ENCODE measurements at places on chromosomes 3 and 15. TPM values are rescaled to one million over a fixed set of nuclear protein-coding genes. Genes with fewer than 3 reads are reported as not detected.

GRCh38 chr15:43244092-43244491 is 22.6 kb downstream of the TGM5 start:
- no peaks in the 10 kb centered on the region for H3K27me3 ChIP-seq
- no peak for DNase-seq
- H3K27ac ChIP-seq: no peak overlapping the region
- no peaks in the 10 kb centered on the region for H3K36me3 ChIP-seq
- H3K4me1 ChIP-seq: no peaks in the 10 kb centered on the region

GRCh38 chr3:196987022-196987421 is 18.4 kb upstream of the PIGZ start:
- no peak overlapping the region for H3K4me3 ChIP-seq
- no peaks in the 10 kb centered on the region for H3K4me1 ChIP-seq
- H3K27ac ChIP-seq: no peak overlapping the region
- DNase-seq: peak; percentile 32
- H3K36me3 ChIP-seq: no peaks in the 10 kb centered on the region
- no peaks in the 10 kb centered on the region for H3K27me3 ChIP-seq

The P4HTM gene
- total RNA-seq: 36.6 TPM

- H3K27ac ChIP-seq: no peak overlapping the region
- no peak overlapping the region for H3K4me3 ChIP-seq
- DNase-seq: no peak
- no peaks in the 10 kb centered on the region for H3K27me3 ChIP-seq
- H3K36me3 ChIP-seq: peaks cover 5% of the 10 kb centered on the region
Observed at GRCh38 chr15:90617668-90618097, 88.0 kb downstream of the CRTC3 start.

- no peak for DNase-seq
- H3K27ac ChIP-seq: no peak overlapping the region
- no peak overlapping the region for H3K4me3 ChIP-seq
- H3K4me1 ChIP-seq: no peaks in the 10 kb centered on the region
- no peaks in the 10 kb centered on the region for H3K27me3 ChIP-seq
- H3K36me3 ChIP-seq: no peaks in the 10 kb centered on the region
Observed at GRCh38 chr15:91599261-91599660, 254.2 kb upstream of the SLCO3A1 start.

The TMEM44 gene
- total RNA-seq: 31.5 TPM

- H3K36me3 ChIP-seq: peaks cover 1% of the 10 kb centered on the region
- no peaks in the 10 kb centered on the region for H3K27me3 ChIP-seq
- H3K4me3 ChIP-seq: no peak overlapping the region
- no peak overlapping the region for H3K27ac ChIP-seq
Observed at GRCh38 chr3:138569090-138569489, 25.0 kb downstream of the CEP70 start.

DNA sequence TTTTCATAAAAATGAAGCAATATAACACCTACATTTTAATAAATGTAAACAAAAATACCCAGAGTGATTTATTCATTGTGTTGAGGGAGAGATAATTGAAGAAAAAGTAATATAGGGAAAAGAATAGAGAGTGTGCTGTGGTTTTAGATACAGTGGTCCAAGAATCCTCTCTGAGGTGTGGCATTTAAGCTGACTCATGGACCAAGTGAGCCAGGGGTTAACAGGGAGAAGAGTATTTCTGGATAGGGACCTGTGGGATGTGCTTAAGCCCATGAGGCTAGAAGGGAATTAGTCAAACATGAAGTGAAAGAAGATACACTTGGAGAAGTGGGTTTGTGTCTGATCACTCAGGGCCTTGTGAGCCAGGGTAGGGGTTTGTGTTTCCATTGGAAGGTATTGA is 680.7 kb upstream of the GRM7 start:
- no peaks in the 10 kb centered on the region for H3K27me3 ChIP-seq
- no peak for DNase-seq
- no peak overlapping the region for H3K27ac ChIP-seq
- H3K4me1 ChIP-seq: no peaks in the 10 kb centered on the region
- no peaks in the 10 kb centered on the region for H3K36me3 ChIP-seq

- H3K4me3 ChIP-seq: no peak overlapping the region
- H3K27me3 ChIP-seq: no peaks in the 10 kb centered on the region
- no peak for DNase-seq
- no peaks in the 10 kb centered on the region for H3K36me3 ChIP-seq
- H3K27ac ChIP-seq: no peak overlapping the region
Observed at GRCh38 chr3:195899701-195900435, 8.5 kb downstream of the TNK2 start.

GRCh38 chr3:151436675-151437446 is 24.0 kb downstream of the IGSF10 start:
- no peaks in the 10 kb centered on the region for H3K27me3 ChIP-seq
- no peak for DNase-seq
- no peak overlapping the region for H3K4me3 ChIP-seq
- H3K27ac ChIP-seq: no peak overlapping the region

The IQGAP1 gene
- total RNA-seq: 273 TPM

The TTC23 gene
- total RNA-seq: 28.2 TPM
